ENCODE measurements at places on chromosomes 6 and 20. TPM values are rescaled to one million over a fixed set of nuclear protein-coding genes. Genes with fewer than 3 reads are reported as not detected.

The NNAT gene
- total RNA-seq: not detected

The FAM209B gene
- total RNA-seq: 1.1 TPM

The BMP7 gene
- not detected for total RNA-seq

The HCRTR2 gene
- not detected for total RNA-seq

DNA sequence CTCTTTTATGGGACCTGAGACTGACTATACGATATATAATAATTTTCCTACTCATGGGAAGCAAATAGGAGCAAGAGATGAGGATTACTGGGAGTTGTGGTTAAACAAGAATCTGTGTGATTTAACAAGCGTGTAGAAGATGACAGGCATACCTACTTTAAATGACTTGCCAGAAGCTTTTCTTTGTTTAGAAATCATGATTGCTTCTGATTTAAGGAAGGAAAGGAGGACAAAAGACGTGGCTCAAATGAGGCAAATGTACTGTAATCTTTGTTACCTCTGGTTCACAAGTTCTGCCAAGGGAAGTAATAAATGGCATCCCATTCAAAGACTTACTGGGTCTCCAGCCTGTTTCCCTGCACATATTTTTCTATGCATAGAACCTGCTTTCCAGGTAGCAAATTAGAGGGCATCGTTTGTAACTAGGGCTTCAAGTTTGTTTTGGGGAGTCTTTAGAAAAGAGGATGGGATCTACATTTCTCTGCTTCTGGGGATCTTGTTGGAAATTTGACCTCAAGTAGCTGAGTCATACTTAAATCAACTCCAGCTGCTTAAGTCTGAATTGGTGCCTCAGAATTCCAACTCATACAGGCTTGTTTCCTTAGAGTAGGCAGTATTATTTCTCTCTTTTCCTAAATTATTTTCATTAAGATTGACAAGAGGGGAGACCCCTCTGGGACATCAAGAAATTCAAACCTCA is 2.9 kb upstream of the TRMT11 start:
- no peak for DNase-seq

DNA sequence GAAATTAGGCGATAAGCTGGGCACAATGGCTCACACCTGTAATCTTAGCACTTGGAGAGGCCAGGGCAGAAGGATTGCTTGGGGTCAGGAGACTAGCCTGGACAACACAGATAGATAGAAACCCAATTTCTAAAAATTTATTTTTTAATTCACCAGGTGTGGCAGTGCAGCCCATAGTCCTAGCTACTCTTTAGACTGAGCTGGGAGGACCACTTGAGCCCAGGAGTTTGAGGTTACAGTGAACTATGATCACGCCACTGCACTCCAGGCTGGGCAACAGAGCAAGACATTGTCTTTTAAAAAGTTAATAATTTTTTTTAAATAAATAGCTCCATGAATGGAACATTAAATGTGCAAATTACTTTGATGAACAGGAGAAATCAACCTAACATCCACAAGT is 8.2 kb downstream of the ZNF318 start:
- no peak for DNase-seq

DNA sequence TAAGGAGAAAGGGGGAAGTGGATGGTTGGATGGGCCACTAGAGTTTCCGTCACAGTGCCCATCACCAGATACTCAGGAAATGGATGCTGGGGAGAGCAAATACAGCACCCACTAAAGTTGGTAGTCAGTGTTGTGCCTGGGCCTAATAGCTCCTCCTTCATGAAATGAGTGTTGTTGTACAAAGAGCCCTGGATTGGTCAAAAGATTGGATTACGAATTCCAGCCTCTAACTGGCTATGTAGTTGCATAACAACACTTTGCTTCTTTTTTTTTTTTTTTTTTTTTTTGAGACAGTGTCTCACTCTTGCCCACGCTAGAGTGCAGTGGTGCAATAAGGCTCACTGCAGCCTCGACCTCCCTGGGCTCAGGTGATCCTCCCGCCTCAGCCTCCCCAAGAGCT is 27.4 kb downstream of the KCNG1 start:
- DNase-seq: no peak

GRCh38 chr6:408599-409102 is 17.1 kb downstream of the IRF4 start:
- no peak for DNase-seq

DNA sequence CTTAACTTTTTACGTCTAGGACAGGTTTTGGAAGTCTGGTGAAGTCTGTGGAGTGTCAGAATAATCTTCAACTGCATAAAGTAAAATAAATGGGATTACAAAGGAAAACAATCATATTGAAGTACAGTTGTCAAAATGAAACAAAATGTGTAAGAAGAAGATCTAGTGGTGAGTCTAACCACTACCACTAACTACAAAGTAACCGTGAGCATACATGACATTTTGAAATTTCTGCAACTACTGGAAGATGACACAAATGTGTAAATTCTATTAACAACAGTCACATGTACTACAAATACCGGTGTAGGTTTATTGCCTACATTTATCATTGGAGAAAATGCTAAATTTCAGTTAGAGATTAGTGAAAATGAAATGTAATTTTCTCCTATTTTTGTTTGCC is 29.7 kb downstream of the VPS52 start:
- DNase-seq: no peak

DNA sequence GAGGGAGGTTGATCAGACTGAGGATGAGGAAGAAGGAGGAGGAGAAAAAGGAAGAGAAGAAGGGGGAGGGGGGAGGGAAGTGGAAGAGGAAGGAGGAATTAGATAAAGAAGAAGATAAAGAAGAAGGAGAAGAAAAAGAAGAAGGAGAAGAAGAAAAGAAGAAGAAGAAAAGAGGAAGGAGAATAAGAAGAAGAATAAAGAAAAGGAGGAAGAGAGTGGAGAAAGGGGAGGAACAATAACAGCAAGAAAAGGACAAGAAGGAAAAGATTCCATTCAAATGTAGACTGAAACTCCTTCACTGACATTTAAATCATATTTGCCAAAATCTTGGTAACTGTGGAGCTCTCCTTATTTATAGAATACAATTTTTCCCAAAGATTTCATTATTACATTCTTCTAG is 34.3 kb upstream of the RCAN2 start:
- DNase-seq: no peak

DNA sequence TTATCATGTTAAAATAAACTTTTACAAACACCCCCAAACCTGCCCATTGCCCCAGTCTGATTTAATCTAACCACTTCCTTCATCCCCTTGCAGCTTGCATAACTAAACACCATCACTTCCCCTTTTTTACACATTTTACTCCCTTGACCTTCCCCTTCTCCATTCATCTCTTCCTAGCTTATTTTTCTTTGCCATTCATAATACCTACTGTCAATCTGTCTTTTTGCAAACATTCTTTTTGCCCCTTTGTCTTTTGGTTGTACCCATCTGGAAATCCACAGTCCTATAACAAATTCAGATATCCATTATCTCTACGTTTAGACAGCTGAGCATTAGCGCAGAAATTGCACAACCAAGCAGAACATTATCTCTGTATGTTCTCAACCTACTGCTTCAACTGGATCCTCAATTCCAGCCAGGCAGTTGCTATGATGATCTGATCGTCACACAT is 51.2 kb downstream of the C6orf52 start:
- DNase-seq: no peak

DNA sequence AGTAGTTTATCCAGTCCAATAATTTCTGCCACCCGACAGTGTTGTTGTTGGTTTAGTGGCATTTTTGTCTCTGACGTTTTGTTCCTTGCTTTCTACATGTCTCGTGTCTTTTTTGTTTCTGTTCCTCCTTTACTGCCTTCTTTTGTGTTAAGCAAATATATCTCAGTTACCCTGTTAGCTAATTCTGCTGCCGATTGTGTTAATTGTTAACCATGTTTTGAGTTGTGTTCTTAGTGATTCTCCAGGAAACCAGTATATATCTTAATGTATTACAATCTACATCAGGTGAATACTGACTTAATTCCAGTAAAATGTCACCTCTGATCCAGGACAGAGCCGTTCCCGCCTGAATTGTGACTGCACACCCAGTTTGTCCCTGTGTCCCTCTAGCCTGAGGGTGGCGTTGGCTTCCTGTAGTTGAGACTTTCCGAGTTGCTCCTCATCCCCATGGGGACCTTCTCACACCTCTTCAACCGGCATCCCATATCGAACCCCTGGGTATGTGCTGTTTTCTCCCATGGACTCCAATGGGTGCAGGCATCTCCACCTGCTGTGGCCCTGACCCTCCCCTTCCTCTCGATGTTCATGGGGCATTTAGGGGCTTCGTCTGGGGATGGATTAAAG is 35.8 kb upstream of the BHLHE23 start:
- DNase-seq: no peak

- no peak for DNase-seq
These were observed 43.4 kb downstream of the TRAM2 start for GRCh38 chr6:52533491-52533890.

DNA sequence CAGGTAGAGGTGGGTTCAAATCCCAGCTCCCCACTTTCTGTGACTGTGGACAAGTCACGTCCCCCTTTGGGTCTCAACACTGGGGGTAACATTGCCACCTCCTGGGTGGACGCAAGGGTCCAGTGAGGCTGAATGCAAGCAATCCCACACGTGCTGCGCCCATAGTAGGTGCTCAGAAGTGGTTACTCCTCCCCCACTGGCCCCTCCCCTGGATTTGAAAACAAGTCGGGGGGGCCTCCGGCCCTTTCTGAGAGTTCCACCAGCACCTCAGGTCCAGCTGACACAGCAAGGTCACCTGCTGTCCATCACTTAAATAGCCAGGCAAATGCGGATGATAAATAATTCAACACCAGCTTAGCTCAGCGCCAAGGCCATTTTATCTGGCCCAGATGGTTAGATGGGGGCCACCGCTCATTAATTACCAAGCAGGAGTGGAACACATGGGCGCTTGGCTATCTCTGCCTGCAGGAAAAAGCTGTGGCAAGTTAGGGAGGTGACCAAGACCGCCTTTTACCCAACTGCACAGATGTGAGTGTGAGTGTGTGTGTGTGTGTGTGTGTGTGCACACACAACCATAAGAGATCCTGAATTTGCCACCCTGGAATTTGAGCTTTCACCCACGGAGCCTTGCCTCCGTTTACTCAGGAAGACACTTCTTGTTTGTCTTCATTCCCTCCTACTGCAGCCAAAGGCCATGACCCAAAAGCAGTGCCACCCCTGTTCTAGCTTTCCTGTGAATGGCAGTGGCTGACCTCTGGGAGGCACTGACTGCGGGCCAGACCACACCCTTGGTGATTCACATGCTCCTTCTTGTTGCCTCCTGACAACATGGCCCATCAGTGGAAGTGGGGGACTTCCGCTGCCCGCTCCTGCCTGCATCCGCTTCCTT is 34.7 kb upstream of the KCNB1 start:
- DNase-seq: no peak

DNA sequence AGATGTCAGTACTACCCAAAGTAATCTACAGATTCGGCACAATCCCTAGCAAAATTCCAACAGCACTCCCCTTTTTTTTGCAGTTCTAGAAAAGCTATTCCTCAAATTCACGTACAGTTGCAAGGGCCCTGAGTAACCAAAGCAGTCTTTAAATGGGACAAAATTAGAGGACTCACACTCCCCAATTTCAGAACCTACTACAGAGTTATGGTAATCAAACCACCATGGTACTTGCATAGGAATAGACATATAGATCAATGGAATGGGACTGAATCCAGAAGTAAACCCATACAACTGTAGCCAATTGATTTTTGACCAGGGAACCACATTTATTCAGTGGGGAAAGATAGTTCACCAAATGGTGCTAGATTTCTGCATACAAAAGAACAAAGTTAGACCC is 350.8 kb downstream of the CDKAL1 start:
- no peak for DNase-seq

GRCh38 chr20:17882065-17882833 is 86.3 kb downstream of the SNX5 start:
- DNase-seq: no peak

GRCh38 chr6:7051780-7052442 is 55.9 kb upstream of the RREB1 start:
- peak; percentile 33 for DNase-seq

DNA sequence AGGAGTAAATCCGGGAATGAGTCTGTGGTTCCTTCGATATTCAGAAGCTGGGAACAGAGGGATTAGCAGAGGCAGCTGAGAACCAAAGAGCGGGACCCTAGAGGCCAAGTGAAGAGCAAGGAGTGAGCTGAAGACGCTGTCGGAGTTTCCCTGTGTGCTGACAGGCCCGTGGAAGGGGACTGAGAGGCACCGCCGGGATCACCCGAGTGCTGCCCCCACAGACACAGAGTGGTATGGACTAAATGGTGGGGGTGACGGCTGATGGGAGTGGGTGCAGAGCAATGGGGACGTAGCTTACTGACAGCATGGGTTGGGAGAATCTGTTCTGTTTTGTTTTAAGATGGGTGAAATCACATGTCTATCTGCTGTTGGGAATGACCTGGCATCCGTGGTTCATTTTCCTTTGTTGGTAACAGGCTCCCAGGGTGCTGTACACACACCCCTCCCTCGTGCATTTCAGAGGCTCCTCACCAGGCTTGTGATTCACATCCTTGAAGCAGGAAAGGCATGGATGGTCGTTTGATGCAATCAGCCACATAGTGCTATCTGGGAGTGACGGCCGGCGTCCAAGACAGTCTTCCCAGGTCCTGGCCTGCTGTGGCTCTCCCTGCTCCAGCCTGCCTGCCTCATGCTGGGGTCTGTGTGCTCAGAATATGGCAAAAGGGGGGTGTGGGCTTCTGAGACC is 97.4 kb downstream of the THBS2 start:
- no peak for DNase-seq

DNA sequence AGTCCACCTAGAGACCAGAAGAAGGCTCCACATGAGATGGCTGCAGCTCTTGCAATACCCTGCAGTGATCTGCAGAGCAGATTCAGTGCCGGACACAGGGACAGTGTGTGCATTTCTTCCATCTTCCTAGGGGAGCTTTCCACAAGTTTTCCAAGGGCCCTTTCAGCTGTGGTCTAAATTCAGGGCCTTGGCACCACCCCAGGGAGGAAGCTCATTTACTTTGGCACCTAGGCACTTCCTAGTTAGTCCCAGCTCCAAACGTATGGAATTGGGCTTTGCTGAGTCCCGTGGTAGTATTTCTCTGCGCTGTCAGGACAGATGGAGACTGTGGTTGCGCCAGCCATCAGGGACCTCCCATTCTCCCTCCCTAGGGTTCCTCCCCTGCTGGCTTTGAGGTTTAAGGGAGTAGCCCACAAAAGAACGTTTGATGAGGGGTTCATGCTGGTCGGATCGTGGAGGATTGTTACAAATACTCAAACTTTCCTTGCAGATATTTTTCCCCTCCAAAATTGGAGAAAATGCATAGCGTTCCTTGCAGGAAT is 182.3 kb upstream of the UST start:
- no peak for DNase-seq

DNA sequence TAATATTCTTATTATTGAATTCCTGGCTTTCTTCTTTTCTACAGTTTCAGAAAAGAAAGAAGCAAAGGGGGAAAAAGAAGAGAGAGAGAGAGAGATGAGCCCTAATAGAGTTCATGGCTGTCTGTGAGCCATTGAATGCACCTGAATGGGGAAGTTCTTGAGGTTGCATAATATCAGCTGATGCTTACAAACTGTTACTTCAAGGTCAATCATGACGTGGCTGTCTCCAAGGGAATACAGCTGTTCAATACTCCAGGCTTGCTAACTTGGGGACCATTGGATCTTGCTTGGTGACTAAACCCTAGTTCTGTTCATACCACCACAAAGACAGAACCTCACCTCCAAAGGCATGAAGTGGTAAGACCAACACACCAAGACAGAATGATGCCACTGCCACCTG is 180.4 kb downstream of the ADGRG6 start:
- DNase-seq: no peak
